ENCODE measurements at places on chromosomes 2 and 18.
A peak's percentile ranks its signal among the peaks of the same experiment; 100 is the strongest.

- no peak for DNase-seq
Observed at GRCh38 chr2:65386344-65386743, 46.1 kb downstream of the SPRED2 start.

DNA sequence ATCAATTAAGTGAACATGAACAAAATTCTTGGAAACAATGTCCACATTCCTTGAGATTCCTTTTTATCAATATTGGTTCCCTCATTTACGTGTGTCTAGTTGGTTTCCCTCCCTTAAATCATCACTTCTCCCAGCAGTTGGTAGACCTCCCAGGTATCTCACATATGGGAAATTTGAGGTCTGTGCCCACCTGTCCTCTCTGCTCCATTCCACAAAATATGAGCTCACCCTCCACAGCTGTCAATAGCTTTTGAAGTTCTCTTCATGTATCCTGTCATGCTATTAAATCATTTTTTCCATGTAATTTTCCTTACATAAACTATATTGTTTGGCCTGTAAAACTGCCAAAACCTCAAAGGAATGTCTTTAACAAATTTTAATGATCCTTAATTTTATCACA lies 992.2 kb upstream of the ACVR2A start:
- DNase-seq: no peak

DNA sequence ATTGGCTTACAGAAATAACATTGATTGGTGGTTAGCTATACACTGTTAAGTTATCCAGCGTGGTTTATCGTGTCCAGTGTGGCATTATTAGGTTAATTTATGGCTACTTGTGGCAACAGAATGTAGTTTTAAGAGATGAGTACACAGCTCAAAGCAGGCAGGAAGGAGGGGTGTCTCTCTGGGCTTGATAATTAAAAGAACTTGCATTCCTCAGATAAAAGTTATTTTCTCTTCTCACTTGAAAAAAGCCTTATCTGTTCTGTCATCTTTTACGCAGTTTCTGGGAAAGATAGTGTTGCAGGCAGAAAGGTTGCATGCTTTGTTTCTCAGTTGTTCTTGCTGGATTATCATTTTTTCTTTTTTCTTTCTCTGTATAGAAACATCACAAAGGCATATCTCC lies 154.4 kb upstream of the COL3A1 start:
- DNase-seq: no peak

DNA sequence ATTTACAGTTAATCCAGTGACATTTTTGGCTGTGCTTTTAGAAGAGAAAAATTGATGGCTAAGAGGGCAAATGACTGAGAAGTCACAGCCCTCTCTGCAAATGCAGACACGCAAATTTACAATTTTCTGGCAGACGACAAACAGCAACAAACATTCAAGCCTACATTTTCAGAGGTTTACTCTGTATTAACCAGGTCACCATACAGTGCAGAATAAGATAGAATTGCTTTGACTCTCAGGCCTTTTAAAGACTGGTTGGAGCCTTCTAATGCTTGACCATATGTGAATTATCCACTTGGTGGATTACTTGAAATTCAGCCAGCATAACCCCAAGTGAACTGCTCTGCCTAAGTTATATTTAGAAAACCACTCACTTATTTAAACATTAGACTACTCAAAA lies 280.9 kb upstream of the STON1 start:
- no peak for DNase-seq

GRCh38 chr2:97697252-97698235 lies 15.8 kb upstream of the ZAP70 start:
- DNase-seq: peak; percentile 29

- no peak for DNase-seq
Observed at GRCh38 chr2:29255004-29255403, 139.8 kb downstream of the CLIP4 start.

DNA sequence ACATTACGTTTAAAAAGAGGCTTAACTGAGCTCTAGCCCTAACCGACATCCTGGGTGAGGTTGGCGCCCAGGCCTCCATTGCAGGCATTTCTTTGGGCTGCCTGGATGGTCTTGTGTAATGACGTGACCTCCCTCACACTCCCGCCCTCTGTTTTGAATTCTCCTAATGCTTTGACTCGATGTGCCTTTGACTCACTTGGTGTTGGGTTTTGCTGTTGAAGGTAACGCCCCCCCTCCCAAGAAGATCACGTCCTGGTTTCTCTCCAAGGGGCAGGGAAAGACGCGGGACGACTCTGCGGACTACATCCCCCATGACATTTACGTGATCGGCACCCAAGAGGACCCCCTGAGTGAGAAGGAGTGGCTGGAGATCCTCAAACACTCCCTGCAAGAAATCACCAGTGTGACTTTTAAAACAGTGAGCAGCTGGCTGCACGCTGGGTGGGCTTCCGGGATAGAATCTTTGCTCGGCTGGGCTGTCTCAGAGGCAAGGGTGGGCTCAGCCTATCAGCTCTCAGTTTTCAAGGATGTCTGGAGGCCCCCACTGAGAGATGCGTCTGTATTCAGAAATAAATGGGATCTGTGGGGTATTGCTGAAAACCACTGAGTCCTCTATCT lies 87.9 kb upstream of the ATG16L1 start:
- DNase-seq: no peak

GRCh38 chr2:120556911-120557310 lies 178.8 kb upstream of the GLI2 start:
- no peak for DNase-seq

- DNase-seq: no peak
Observed at GRCh38 chr2:54669677-54670484, 53.6 kb upstream of the EML6 start.

GRCh38 chr2:10083046-10083445 lies 2.8 kb upstream of the CYS1 start:
- no peak for DNase-seq

DNA sequence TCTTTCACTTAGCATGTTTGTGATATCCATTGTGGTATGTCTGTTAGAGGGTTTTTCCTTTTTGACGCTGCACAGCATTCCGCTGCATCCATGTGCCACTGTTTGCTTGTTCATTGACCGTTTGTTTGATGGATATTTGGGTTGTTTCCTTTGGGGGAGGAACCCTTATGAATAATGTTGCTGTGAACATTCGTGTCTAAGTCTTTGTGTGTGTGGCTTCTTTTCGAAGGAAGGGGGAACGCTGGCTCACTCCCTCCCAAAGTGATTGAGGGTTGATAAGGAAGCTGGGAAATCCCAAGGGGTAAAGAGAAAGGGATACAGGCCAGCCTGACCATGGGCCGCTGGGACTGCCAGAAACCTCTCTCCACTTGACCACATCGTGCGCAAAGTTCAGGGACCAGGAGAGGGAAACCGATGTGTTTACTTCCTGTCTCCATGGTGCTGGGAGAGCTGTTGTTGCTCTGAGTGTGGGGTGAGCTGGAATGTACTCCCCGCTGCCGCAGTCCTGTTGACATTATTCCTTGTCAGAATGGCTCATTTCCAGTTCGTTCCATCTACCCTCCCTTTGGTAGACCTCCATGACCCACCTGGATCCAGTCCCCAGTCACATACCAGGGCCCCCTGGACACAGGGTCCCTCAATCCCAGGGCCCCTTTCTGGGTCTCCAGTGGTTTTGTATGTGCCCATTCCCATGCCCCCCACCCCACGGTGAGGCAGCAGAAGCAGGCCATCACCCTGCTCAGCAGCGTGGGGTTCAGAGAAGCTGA lies 39.6 kb downstream of the HS1BP3 start:
- DNase-seq: no peak

- no peak for DNase-seq
Observed at GRCh38 chr2:86185517-86186212, 9.6 kb downstream of the IMMT start.

DNA sequence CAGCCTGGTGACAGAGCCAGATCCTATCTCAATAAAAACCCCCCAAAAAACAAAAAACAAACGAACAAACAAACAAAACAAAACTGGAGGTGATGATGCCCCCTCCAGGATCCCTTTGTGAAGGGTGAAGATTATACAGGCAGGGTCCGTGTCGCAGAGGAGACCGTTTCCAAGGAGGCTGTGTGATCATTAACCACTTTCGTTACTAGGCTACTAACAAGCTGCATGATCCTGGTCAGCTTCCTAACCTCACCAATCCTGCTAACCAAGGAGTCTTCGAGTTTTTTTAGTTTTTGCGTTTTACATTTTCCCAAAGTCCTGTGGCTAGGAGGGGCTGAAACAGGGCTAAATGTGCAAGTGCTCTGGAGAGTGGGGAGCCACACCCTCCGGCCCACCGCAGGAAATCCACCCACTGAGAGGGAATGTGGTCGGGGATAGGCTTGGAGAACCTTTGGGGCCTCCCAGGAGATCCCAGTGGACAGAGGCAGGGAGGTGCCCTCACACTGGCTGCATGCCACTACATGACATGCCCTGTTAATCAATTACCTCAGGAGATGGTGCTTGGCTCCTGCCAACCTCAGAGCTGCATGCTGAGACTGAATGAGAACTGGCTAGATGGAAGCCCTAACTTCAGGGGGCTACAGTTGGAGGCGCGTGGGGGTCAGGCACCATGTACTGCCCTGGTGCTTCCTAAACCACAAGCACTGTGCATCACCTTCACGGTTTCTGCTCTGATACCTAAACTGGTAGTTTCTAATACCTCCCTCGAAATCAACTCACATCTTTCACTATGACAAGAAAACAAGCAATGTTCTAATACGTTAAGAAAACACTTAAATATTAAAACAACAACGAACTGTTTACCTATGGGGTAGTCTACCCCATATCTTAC lies 67.5 kb upstream of the RGPD5 start:
- peak; percentile 56 for DNase-seq

GRCh38 chr18:58024139-58024538 lies 19.9 kb upstream of the NEDD4L start:
- DNase-seq: no peak

DNA sequence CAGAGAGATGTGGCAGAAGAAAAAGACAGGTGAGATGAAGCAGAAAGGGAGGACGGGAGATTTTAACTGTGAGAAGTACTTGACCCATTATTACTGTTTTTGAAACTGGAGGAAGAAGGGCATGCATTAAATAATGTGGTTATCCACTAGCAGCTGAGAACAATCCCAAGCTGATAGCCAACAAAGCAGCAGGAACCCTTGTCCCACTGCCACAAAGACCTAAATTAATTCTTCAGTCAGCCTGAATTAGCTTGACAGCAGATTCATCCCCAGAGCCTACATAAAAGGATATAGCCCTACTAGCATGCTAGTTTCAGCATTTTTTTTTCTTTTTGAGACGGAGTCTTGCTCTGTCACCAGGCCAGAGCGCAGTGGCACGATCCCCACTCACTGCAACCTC lies 19.5 kb upstream of the REG3A start:
- DNase-seq: no peak

DNA sequence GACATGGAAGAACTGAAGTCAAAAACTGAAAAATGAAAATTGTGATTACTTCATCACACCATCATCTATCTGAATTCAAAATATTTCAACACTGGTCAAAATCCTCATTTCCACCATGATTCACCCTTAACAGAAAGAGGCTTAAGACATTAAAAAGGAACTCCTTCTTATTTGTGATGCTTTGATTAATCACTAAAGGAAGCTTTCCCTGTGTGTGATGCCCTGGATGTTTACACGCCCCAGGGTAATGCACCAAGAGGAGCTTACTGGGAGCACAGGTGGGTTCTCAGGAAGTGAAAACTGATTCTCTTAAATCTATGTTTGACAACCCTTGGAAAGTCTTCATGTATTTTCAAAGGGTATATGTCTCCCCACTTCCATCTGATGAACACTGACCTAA lies 11.5 kb downstream of the GRB14 start:
- DNase-seq: no peak

DNA sequence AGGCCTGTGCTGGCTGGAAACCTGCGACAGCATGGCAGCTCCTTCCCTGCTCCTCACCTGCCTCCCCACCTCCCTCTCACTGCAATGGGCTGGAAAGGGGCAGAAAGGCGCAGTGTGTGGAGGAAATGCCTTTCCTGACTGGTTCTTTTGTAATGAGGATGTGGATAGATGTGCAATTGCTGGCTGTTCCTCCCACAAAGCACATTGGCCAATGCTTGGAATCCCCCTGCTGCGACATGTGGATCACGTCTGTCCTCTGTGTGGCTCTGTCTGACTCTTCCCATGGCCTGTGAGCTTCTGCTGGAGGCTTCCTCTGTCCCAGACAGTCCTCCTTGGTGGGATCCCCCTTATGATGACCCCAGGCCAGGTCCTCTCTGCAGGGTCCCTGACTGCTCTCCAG lies 172.5 kb downstream of the NCK2 start:
- no peak for DNase-seq

GRCh38 chr2:150428641-150429040 lies 58.8 kb downstream of the RND3 start:
- no peak for DNase-seq

GRCh38 chr2:133518700-133519344 lies 49.4 kb downstream of the NCKAP5 start:
- DNase-seq: no peak

DNA sequence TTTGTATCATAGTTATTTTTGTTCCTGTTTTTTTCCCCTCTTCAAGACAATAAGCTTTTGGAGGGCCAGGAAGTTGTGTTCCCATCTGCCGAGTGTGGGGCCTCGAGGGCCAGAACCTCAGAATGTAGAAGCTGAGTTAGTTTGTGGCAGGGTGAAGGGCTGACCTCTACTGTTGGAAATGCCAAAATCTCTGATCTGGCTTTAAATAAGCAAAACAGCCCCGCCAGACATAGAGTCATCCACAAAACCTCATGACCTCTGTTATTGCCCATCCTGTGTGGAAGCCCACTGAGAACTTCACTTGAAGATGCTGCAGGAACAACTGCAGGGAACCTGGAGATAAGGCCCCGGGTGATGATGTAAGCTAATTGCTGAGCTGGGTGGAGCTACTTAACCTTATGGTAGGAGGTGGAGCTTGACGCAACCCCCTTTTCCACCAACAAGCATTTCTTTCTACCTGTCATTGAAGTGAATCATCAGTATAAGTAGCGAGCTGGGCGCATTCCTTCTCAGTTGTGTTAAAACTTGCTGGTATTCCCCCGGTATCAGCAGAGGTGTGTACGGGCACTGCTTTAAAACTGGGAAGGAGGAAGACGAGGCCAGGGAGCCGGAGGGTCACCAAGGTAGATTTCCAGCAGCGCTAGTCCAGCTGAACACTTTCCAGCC lies 177.2 kb downstream of the NEDD4L start:
- peak; percentile 92 for DNase-seq

Measured in kidney epithelial cell (primary cell).